Left ventricle myocardium superior (tissue), 1 donor: ENCODE measurements at places on chromosomes 16 and 17. TPM values are rescaled to one million over a fixed set of nuclear protein-coding genes. Genes with fewer than 3 reads are reported as not detected.

GRCh38 chr16:804193-805048 lies 3.9 kb upstream of the GNG13 start:
- no peak for DNase-seq

DNA sequence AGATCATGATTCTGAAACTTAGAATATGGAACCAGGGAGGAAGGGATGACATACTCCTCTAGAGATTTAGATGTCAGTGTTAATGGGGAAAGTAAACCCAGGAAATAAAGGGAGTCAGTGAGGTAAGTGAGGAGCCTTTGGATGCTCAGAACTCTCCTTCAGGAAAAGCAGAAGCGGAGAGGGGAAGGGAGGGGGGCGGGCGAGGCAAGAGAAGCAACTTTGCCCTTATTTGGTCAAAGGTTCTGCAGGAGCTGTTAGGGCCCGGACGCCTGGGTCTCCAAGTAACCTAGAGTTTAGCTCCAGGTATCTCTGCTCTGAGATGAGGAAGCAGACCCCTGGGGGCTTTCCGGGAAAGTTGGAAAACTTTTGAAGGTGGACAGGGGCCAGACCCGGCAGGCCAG lies 1.3 kb downstream of the PFN1 start:
- no peak for DNase-seq

DNA sequence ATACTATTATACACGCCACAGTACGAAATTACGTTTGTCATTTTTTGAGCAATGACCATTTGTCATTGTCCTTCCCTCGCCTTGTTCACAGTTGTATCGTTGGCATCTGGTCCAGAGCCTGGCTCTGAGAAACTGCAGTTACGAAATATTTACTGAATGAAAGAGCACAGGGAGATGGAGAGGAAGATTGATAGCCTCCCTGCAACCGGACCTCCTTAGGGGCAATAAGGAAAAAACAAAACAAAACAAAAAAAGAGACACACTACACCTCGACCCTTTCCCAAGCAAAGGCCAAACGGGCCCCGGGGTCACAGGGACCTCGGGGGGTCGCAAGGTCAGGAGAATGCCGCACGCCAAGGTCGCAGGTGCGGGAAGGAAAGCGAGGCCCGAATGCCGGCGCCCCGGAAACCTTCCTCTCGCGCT lies 857 bp downstream of the GOT2 start:
- DNase-seq = no peak

GRCh38 chr17:39045948-39046679 lies 78.9 kb upstream of the FBXO47 start:
- DNase-seq = no peak

- DNase-seq = peak; percentile 72
These were observed 32.7 kb downstream of the CDK5R1 start for GRCh38 chr17:32519228-32520103.

- no peak for DNase-seq
These were observed 5.9 kb downstream of the RETREG3 start for GRCh38 chr17:42603318-42603717.

DNA sequence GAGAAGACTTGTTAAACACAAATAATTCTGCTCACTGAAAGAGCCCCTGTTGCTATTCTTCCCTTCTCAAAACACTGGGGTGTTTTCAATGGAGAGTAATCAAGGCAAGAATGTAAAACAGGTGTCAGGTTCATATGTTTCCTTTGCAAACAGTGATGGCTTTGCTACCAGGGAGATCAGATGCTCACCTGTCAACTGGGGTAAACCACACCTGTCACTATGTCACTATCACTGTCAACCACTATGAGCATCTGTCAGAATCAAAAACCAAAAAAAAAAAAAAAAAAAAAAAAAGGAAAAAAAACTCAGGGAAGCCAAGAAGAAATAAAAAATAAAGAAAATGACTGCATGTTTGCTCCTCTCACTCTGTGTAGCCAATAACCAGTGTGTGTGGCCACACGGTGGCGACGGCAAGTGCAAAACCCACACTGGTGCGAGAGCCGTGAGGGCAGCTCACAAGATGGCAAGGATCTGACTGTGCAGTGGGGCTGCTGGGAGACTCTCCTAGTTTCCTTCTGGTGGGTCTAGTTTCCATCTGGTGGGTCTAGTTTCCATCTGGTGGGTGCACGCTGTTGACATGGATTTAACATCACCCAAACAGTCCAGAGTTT lies 22.7 kb downstream of the USP22 start:
- DNase-seq = peak; percentile 70

- DNase-seq = no peak
These were observed 14.7 kb upstream of the PABPN1L start for GRCh38 chr16:88881007-88881615.

DNA sequence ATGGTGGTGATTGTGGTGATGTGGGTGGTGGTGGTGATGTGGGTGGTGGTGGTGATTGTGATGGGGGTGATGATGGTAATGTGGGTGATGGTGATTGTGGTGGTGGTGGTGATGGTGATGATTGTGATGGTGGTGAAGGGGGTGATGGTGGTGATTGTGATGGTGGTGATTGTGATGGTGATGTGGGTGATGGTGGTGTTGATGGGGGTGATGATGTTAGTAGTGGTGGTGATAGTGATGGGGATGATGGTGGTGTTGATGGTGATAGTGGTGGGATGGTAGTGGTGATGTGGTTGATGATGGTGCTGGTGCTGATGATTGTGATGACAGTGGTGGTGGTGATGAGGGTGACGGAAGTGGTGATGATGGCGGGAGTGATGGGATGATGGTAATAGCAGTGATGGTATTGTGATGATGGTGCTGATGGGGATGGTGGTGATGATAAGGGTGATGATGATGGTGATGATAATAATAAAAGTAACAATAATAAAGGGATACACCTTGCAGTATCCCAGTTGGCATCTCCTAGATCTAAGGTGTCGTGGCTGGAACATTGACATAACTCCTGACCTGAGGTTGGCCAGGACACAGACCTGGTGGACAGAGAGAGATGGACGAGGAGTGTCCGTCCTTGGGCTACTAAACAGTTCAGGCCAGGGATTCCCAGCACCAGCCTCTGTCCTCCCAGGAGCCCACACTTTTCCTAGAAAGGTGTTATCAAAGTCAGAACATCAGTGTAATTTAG lies 344.5 kb downstream of the SEC14L1 start:
- DNase-seq = no peak

GRCh38 chr17:60473788-60474187 lies 51.5 kb downstream of the CHCT1 start:
- DNase-seq = no peak

DNA sequence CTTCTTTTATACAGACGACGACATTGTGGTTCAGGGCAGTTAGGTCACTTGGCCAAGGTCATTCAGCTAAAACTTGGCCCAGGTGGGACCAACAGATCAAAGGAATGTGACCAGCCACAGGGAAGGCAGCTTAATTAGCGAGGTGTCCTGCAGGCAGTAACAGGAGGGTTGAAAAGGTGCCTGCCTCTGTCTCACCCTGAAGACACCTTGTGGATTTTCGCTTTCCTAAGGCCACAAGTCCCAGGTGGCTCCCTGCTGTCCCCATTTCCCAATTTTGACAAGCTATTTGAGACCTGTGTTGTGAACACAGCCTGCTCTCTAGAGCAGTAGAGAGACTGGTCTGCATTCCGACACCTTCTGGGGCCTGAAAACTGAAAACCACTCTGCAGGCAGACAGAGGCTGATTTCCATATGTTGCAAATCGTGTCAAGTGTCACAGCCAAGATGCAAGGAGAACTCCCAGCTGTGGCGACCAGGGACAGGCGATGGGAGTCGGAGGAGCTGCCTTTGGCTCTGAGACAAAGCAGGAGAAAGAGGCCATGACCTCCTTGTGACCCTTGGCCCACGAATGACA lies 593.1 kb upstream of the CDH5 start:
- DNase-seq = no peak

DNA sequence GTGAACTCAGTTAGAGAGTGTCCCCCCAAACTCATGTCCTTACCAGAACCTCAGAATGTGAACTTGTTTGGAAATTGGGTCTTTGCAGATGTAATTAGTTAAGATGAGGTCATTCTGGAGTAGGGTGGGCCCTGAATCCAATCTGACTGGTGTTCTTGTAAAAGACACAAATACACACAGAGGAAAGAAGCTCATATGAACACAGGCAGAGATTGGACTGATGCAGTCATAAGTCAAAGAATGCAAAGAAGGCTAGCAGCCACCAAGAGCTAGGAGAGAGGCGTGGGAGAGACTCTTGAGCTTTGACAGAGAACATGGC lies 2.1 kb upstream of the NAGPA start:
- DNase-seq = no peak

- no peak for DNase-seq
These were observed 120.1 kb downstream of the CYLD start for GRCh38 chr16:50861970-50862411.

DNA sequence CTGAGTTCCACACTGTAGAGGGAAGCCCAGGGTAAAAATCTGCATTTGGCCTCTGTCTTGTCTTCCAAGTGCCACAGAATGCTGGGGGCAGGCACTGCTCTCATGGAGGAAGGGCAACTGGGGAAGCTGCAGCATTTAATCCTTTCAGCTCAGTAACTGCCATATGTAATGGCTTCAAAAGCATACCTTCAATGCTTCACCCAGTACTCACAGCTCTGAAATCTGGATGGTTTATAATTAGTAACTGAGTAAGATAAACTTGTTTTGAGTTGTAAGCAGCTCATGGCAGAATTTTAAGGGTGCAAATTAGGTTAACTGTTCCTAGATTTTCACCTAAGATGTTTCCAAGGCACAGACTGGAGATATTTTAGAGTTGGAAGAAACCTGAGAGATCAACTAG lies 24.5 kb downstream of the PMP22 start:
- DNase-seq = no peak

DNA sequence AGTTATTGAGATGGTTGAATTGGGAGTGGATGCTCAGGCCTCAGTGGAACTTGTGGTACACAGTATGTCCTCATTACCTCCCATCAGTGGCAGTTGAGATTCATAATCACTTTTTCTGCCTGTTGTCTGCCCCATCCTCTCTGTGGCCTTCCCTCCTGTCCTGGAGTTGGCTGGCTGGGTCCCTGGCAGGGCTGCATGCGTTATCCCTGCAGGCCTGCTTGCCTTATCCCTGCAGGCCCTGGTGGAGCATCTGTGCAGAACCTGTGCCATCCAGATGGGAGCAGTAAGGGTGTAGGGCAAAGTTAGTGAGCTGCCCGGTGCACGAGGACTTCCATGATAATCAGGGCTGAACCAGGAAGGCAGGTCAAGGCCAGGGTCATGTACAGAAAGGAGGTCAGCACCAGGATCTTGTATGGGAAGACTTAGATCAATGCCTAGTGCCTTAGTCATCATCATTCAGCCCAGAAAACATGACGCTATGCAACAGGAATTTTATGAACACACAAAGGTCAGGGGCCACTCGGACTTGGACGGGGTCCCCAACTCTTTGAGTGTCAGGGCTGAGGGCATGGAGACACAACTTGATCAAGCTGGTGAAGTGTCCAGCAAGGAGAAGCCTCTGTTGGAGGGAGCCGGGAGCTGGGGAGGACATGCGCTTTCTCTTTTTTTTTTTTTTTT lies 47.2 kb downstream of the ABCC1 start:
- no peak for DNase-seq

GRCh38 chr17:27477050-27477888 lies 21.0 kb downstream of the KSR1 start:
- no peak for DNase-seq

GRCh38 chr16:17333229-17333628 lies 137.5 kb downstream of the XYLT1 start:
- DNase-seq = no peak

DNA sequence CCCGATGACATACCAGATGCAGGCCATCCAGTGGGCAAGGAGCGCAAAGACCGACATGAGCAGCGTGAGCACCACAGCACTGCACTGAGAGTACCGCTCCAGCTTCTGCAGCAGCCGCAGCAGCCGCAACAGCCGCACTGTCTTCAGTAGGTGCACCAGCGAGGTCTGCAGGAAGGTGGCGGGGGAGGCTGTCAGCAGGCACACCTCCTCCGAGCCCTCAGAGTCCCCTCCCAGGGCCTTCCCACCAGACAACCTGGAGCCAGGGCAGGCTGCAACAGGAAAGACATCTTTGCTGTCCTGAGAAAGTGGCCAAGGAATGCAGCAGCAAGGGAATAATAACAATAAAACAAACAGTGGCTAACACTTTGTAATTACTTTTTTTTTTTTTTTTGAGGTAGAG lies 9.1 kb downstream of the KCNH4 start:
- DNase-seq = no peak

DNA sequence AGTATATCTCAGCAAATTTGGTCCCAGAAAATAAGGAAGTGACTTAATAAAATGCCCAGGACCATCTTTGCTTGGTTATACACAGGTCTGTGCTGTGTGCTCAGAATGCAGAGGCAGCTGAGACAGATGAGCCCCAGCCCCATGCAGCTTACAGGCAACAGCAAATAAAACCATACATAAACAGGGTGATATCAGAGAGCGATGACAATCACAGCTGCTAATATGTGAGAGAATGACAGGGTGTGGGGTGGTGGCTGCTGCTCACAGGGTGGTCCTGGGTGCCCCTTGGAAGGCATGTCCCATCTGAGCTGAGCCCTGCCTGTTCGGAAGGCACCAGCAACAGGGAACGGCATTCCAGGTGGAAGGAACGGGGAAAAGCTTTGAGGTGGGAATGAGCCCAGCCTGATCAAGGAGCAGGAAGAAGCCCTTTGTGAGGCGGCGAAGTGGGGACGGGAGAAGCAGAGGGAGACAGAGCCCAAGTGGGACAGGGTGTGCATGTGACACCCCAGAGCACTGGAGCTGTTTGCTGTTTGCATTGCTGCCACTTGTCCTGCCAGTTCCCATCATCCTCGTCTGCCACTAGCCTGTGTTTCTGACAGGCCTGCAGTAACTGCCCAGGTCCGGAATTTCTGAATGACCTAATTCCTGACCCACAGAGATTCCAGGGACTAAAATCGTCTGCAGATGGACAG lies 150.5 kb downstream of the KATNIP start:
- DNase-seq = no peak

DNA sequence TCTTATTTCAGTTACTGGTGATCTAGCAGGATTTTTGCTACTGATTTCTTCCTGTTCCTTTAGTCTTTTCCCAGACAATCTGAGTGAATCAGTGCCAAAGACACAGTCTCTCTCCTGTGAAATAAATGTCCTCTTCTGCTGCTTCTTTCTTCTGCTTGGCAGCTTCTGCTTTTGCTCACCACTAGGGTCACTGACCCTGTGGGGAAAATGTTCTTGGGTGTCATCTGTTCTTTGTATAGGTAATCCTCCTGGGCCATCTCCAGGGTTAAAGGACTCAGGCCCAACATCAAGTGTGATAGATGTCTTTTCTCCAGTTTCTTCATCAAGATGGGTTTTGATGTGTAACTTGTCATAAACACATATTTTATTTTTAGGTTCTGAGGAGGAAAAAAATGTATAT lies 5.2 kb downstream of the PALB2 start:
- no peak for DNase-seq

DNA sequence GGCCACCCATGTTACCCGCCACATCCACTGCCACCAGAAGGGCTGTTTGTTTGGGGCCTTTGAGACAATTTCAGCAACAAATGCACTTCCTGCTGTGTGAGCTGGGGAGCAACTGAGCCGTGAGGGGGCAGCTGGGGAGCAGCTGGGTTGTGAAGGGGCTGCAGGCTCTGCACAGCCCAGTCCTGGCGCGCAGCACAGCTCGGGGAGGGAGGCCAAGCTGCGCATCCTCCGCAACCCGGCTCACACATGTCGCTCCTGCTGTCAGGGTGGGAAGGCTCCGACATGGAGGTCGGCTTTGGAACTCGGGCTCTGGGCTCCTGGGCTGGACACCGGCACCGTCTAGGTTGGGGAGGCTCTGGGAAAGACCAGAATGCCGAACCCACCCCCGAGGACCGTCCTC lies 53.6 kb downstream of the CBFA2T3 start:
- DNase-seq = no peak

Gene OTOP3
- total RNA-seq = not detected

Gene IQCK
- 6.5 TPM for total RNA-seq

Gene CCDC40
- 5.8 TPM for total RNA-seq

Gene CACNA1G
- total RNA-seq = 0.25 TPM

Gene FBXW10
- not detected for total RNA-seq

Gene TMC8
- 1.5 TPM for total RNA-seq

Gene SLC52A1
- not detected for total RNA-seq
